Daoy (cell line): ENCODE measurements at places on chromosomes 1 and 21. TPM values are rescaled to one million over a fixed set of nuclear protein-coding genes. Genes with fewer than 3 reads are reported as not detected.

TADA1 gene
- 15.3 and 19.8 TPM in 2 replicates for total RNA-seq

DNA sequence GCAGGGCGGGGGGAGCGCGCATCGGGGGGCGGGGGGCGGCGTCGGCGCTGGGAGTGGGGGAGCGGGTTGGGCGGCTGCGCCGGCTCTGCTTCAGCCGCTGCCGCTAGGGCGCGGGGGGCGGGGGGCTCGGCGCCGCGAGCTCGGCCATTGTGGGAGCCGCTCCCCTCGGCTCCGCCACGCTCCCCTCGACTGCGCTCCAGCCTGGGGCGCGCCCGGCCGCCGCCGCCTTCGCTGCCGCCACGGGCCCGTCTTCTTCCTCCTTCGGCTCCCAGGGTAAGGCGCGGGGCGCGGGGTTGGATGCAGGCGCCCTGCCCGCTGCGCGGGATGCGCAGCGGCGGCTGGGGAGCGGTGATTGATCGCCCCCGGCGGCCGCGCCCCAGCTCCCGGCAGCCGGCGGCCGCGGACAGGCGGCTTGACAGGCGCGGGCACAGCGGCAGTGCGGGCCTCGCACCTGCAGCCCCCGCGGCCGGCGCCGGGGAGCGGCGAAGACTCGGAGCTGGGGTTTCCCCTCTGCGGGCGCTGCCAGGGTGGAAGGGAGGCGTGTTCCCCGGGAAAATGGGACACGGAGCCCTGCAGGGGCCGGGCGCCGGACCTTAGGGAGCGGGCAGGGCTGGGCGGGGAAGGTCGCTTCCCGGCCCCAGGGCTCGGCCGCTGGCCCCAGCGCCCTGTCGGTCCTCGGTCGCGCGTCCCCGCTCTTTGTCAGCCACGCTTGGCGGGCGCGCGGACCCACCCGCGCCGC, 55.3 kb downstream of the NDUFS5 start:
- peak; percentile 40 for DNase-seq

VPS13D gene
- total RNA-seq = 9.3 and 11.1 TPM in 2 replicates

DNA sequence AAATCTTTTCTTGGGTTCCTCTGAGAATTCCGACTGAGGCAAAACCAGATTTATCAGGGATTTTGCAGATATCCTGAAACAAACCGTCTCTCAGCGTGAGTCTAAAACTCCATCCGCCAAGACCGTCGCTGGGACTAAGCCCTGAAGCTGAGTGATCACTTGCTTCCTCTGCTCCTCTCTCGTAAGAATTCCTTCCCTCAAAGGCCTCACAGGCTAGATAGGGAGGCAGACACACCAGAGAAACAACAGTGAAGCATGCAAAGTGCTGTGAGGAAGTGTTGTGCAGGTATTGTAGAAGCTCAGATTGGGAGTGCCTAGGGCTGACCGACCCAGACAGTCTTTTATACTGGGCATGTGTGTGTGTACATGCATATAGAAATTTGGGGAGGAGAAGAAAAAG, 119.1 kb downstream of the RGS7 start:
- DNase-seq = no peak

CCDC181 gene
- total RNA-seq = 8.5 and 10.1 TPM in 2 replicates

SPATA1 gene
- 0.24 and 0.63 TPM in 2 replicates for total RNA-seq

TMEM79 gene
- 3.4 and 3.5 TPM in 2 replicates for total RNA-seq

DNA sequence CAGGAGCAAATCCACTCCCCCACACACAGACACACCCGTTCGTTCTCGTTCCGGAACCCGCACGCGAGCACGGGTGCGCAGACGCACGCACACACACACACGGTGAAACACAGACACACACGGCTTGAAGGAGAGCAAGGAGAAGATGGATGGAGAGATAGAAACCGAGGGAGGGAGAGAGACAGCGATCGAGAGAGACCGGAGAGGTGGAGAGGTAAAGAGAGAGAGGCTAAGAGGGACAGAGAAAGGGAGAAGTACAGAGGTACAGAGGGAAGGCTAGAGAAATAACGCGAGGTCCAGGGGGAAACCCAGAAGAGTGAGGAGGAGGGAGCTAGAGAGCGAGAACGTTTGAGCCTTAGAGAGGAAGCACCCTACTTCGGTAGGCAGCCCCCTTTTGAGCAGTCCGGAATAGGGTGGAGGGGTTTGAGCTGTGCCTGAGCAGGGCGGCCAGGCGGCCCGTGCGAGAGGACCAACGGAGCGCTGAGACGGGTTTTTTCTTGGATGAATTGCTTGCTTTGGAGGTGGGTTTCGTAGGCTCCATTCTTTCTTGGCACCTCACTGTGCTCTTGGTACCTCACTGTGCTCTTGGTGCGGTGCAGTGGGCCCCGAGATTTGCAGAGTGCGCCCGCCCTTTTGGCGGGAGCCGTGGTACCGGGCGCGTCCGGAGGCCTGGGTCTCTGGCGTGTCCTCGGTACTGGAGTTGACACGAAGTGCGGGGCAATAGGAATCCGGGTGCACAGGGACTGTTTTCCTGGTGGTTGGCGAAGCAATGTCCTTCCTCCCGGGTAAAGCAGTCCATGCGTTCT, 88.4 kb upstream of the RHOU start:
- DNase-seq = peak; percentile 73

CTSE gene
- total RNA-seq = not detected in 2 replicates

GRCh38 chr1:118841521-118841920, 146.6 kb downstream of the TBX15 start:
- no peak for DNase-seq

OR2L8 gene
- total RNA-seq = not detected in 2 replicates

- no peak for DNase-seq
These were observed 84.6 kb upstream of the NEK7 start for GRCh38 chr1:198072177-198072576.

KRTAP8-1 gene
- total RNA-seq = not detected in 2 replicates

GRCh38 chr1:161172776-161173376, 4.4 kb downstream of the B4GALT3 start:
- no peak for DNase-seq

TINAGL1 gene
- total RNA-seq = 29.9 and 39.1 TPM in 2 replicates

GRCh38 chr1:10108134-10108663, 75.4 kb downstream of the UBE4B start:
- peak; percentile 77 for DNase-seq

GRCh38 chr1:226203655-226204054, 17.1 kb upstream of the ACBD3 start:
- DNase-seq = no peak

DNA sequence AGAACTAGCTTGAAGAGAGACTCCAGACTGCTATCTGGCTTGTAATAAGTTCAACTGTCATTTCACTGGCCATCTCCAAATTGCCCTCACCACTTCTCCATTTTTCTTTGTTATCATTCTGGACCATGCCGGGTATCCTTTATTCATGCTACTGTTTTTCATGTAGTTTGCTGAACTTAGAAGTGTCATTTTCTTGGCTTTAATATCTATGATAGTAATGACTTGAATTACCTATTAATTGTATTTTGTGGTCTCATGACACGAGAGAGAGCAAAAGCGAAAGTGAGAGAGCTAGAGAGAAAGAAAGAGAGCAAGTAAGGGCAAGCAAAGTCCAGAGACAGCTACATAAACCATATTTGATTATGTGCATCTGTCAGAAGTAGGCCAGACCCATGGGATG, 184.9 kb upstream of the ATP1B1 start:
- DNase-seq = no peak

GRCh38 chr1:7644961-7645750, 125.9 kb upstream of the VAMP3 start:
- peak; percentile 75 for DNase-seq

GRCh38 chr1:166170075-166170474, 3.3 kb upstream of the FAM78B start:
- no peak for DNase-seq

DNA sequence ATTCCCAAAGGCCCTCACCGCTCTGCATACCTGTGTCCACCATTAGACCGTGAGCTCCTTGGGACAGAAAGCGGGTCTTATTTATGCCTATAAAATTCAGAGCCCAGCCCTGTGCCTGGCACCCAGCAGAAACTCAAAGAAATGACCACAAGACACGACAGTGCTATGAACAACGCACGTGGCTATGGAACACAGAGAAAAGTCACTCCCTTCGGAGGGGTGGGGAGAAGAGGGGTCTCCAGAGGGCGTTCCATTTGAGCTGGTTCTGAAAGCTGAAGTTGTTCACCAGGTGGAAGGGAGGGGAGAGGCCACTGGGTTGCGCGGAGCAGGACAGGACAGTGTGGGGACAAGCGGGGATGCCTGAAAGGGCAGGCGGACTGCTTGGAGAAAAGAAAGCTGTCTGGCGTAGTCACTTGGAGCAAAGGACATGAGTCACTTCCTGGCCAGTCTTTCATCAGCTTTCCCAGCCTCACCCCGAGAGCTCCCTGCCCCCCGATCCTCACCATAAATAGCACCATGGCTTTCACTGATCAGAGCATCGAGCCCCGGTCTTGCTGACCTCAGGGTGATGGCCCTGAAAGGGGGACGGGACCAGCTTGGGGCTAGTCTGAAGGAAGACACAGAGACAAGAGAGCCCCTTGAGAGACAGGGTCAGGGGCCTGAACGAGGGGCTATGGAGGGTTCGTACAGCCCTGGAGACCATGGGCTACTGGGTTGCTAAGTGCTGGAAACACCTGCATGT, 28.5 kb downstream of the ECE1 start:
- peak; percentile 95 for DNase-seq

DNA sequence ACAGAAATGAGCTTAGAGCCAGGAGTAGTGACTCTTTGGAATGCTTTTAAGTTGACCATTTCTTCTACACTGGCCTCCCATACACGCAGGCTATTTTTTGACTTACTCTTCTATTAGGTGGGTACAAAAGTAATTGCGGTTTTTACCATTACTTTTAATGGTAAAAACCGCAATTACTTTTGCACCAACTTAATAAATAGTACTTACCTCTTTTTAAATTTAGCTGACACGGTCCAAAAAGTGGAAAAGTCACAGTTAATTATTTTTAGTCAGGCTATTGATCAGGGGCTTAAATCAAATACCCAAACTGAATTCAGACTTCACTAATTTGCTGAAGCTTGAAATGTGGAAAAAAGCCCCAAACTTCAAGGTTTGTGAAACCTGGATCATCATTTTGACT, 138.7 kb downstream of the GRIK1 start:
- no peak for DNase-seq

DNA sequence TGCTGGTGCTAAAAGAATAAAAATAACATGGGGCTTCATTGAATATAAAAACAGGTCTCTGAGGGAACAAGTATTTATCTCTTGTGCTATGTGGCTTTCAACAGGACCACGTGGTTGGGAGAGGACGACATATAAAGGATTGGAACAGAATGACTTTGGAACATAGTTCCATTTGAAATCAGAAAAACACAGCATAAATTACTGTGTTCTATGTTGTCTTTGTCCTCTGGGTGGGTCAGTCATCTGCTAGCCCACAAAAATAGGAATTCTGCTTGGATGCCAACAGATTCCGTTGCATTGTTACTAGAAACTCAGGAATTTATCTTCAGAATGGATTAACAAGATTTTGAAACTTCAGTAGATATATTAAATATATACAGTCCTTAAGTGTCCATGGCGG, 5.9 kb downstream of the CEP85 start:
- DNase-seq = no peak

DNA sequence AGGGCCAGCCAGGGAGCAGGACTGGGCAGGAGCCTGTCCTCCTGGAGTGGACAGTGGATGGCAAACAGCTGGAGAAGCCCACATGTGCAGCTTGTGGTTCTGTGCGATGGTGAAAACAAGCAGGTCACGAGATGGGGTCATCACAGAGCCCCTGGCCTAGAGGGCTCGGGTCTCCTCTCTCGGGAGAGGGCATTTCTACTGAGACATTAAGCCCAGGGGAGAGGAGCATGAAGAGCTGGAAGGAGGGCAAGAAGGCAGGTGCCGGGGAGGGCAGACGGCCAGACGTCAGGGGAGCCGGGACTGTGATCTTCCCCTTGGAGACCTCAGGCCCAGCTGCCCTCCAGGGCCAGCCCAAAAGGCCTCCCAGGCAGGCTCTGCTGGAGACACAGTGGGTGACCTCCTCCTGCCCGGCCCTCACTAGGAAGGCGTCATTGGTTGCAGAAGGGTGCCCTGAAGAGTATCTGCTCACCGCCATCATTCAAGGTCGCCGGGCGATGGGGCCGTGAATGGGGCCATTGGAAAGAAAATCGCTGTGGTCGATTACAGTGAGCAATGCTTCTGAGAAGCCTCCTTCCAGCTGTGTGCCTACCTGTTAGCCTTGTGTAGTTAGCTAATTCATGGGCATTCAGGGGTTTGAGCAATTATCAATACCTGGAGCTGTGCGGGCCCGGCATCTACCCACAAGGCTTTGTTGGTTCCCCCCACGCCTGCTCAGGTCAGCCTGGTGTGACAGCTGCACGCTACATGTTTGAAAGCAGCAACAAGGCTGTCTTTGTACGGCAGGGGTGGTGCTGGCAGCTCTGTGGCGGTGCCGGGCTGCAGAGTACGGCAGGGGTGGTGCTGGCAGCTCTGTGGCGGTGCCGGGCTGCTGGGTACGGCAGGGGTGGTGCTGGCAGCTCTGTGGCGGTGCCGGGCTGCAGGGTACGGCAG, 72.3 kb upstream of the ACTRT2 start:
- DNase-seq = no peak

COL8A2 gene
- 2.2 and 3.7 TPM in 2 replicates for total RNA-seq

TMOD4 gene
- total RNA-seq = 0.23 TPM in 1 of 2 replicates, not detected in the other

GRCh38 chr21:35601211-35601610, 459.1 kb downstream of the SETD4 start:
- DNase-seq = no peak

SPRR5 gene
- total RNA-seq = not detected in 2 replicates

DNA sequence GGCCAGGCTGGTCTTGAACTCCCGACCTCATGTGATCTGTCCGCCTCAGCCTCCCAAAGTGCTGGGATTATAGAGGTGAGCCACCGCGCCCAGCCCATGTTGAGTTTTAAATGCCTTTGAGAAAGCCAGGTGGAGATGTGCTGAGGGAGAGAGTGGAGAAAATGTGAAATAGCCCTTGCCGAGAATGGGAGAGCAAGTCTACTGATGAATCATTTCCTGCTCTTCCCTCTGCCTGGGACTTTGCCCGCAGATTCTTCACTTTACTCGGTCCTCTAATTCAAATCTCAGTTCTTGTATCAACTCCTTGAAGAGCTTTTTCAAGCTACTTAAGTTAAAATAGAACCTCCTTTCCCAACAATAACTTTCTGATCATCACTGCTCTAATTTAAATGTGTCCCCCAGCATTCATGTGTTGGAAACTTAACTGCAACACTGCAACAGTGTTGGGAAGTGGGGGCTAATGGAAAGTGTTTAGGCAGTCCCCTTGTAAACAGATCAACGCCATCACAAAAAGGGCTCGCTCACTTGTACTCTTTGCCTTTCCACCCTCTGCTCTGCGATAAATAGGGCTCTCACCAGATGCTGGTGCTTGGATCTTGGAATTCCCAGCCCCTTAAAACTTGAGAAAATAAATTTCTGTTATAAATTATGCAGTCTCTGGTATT, 27.8 kb downstream of the OSBPL9 start:
- peak; percentile 85 for DNase-seq

GRCh38 chr21:16420031-16420724, 690.4 kb downstream of the USP25 start:
- DNase-seq = peak; percentile 28

DNA sequence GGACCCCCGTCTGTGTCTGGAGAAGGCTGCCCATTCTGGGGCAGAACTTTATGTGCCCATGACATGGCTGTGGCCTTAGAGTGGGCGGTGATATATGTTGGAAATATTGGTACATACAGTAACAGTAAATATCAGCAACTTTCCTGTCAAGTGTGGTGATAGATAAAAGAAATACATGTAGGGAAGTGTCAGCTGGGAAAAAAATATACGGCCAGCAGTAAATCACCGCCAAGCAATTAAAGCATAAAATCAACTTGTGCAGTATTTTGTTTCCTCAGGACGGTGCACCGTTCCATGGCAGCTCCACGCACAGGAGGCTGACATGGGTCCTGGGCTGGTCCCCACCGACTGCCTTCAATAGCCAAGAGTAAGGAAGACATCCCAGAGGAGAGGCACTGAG, 27.4 kb downstream of the LHX4 start:
- DNase-seq = no peak
